Astrocyte (in vitro differentiated cells and primary cell): ENCODE measurements at places on chromosomes 3 and 15. TPM values are rescaled to one million over a fixed set of nuclear protein-coding genes. Genes with fewer than 3 reads are reported as not detected.

PLSCR1 gene
- total RNA-seq = 178 and 217 TPM in 2 replicates

DNA sequence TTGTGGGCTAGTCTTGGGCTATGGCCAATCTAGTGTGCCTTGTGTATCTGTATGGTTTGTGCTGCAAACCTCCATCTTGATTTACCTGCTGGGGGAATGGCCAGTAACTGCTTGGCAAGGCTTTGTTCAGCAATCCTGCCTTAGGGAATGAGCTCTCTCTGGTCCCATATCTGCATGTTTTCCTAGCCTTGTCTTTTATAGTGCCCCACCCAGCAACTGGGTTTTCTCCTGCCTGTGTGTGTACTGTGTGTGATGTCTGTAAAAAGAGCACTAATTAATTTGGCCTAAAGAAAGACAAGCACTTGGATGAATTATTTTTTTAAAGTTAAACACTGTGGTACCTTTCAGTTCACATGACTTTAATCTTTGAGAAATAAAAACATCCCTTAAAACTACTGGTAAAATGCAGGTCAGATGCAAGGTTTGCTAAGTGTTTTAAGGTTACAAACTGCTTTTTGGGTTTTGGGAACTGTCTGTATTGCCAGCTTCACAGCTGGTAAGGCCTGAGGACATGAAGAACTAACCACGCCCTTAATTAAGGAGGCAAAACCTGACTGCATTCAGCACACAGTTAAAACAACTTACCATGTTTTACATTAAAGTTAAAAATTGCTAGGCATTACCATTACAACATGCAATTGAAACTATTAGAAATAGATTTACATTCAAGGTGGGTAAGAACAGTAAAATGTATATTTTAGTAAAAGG is 1169.2 kb downstream of the OTOL1 start:
- no peak for DNase-seq

DNA sequence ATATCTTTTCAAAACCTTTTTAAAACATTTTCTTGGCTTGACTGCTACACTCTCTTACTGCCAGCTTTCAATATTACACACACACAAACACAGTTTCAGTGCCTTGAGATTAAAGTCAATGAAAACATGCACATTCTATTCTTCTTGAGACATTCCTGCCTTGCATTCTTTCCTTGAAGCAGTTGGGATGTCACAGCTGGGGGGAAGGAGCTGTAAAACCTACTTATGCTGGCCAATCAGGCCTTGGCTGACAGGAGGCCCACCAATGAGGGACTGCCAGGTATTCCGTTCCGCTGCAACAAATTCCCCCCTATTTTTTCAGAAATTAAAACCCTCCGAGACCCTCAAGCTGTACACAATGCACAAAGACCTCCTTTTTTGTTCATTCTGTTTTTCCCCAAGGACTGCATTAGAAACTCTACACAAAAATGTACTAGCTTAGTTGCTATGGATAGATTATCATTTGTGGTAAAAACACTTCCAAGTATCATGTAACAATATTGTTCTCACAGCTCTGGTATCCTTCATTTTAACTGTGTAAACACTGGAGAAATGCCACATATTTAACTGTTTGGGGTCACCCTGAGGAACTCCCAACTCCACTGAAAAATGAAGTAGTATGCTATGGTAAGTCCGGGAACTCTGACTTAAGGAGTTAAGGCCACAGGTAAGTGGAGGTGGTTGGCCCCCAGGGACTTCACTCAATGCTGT is 18.5 kb downstream of the FSTL1 start:
- DNase-seq = peak; percentile 94

- DNase-seq = no peak
These were observed 759.4 kb downstream of the NSUN3 start for GRCh38 chr3:94822298-94822697.

NOP10 gene
- 209 and 224 TPM in 2 replicates for total RNA-seq

GRCh38 chr15:89654301-89654761 is 936 bp downstream of the KIF7 start:
- peak; percentile 20 for DNase-seq

DNA sequence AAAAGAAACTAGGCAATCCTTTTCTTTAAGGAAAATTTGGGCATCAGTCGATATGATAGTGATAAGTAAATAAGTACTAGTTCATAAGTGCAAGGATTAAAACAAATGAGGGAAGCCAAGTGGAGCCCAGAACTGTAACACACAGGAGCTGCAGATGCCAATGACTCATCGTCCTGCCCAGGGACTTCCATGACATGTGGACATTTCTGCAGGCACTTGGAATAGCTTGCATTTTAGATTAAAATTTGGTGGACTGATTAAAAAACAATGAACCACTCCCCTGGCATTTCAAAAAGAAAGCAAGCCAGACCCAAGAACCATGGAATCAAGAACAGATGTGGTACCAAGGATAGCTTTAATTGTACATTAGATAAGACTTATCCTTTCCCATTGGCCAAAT is 2.9 kb downstream of the SAMD7 start:
- peak; percentile 48 for DNase-seq

TMEM212 gene
- not detected in 2 replicates for total RNA-seq

CCDC54 gene
- not detected in 2 replicates for total RNA-seq

DNA sequence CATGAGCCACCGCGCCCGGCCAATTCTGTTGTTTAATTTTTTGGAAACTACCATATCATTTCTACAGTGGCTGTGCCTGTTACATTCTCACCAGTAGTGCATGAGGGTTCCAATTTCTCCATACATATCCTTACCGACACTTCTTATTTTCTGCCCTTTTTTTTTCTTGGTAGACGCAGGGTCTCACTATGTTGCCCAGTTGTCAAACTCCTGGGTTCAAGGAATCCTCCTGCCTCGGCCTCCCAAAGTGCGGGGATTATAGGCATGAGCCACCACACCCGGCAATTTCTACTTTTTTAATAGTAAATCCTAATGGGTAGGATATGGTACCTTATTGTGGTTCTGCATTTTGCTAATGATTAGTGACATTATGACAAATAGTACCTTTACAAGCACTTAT is 9.6 kb downstream of the AMIGO3 start:
- DNase-seq = no peak

DNA sequence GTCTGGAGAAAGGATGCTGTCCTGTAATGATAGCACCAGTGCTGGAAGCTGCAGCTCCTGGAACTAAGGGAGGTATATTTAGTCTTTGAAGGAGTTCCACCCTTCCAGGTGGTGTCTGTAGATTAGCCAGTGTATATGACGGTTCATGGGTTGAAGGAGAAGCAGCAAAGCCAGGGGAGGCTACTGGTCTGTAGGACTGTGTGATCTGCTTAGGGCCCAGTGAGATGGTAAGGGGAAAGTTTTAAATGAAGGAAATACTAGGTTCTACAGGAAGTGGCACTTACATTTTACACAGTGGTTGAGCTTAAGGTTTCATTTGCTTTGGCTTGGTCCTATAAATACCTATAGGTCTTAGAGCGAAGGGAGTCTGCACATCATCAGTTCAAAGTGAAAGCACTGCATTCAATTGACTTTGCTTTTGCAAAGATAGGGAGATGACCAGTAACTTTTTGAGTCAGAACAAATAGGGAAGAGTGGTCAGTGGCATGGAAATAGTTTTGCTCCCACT is 5.6 kb downstream of the SLC25A38 start:
- no peak for DNase-seq

GRCh38 chr3:185270262-185270955 is 16.6 kb upstream of the EHHADH start:
- DNase-seq = no peak

GRCh38 chr15:64843991-64844390 is 2.3 kb downstream of the PLEKHO2 start:
- DNase-seq = no peak

GRCh38 chr3:178584722-178585380 is 48.6 kb downstream of the KCNMB2 start:
- no peak for DNase-seq

DNA sequence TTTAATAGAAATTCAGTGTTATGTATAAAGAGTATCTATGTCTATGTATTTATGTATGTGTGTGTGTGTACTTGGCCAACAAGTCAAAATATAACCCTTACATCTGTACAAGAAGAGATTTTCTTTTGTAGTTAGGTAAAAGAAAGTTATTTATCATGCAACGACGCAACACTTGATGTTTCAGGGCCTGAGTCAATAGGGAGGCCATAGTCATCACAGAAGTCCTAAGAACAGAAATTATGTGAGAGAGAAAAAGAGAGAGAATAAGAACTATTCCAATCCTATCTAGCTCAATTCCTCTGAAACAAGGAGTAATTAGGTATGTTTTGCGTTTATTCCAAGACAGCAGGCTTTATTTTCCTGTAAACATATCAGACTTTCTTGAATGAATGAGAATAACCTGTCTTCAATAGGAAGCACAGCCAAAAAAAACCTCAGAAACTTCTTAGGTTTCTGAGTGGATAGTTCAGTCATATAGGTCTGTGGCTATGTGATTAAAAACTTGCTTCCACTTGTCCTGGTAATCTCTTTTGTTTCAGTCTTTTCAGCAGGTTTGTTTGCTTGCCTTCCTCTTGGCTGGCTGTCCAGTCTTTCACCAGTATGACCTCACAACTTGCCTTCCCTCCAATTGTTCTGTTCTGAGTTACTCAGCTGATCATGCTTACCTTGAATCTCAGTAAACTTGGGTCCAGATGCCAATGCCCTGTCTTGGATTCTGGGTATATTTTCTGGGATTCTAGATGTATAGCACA is 382.4 kb upstream of the GBE1 start:
- DNase-seq = no peak

- no peak for DNase-seq
These were observed 21.5 kb downstream of the AGTR1 start for GRCh38 chr3:148718982-148719862.

GOLGA8T gene
- total RNA-seq = 0.32 TPM in 1 of 2 replicates, not detected in the other

GOLGA6B gene
- total RNA-seq = 0.36 TPM in 1 of 2 replicates, not detected in the other

GRCh38 chr15:81091889-81092558 is 42.0 kb upstream of the CFAP161 start:
- peak; percentile 94 for DNase-seq

SAMMSON gene
- not detected in 2 replicates for total RNA-seq

- DNase-seq = no peak
These were observed 449.9 kb upstream of the NAALADL2 start for GRCh38 chr3:174409086-174409743.

- peak; percentile 53 for DNase-seq
These were observed 58.1 kb upstream of the AGBL1 start for GRCh38 chr15:86021281-86022264.

- DNase-seq = no peak
These were observed 226.8 kb upstream of the ST8SIA2 start for GRCh38 chr15:92166751-92167405.

DNA sequence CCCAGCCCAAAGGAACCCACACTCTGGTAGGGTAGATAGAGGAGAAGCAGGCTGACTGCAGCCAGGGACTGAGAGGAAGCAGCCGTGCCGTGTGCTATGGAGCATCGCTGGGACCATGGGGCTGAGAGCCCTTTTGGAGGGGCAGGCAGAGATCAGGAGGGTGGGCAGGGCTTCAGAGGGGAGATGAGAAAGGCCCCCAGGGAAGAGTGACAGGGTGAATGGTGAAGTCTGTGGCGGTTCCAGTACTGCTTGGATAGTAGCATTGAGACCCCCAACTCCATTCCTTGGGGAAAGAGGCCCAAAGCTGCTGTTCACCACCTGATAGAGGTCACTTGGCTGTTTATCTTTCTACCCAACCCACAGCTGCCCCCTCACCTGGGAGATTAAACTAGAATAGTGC is 80.0 kb upstream of the MRPS22 start:
- no peak for DNase-seq

SLC22A13 gene
- total RNA-seq = 0.72 and 1.8 TPM in 2 replicates
